Stimulated activated CD4-positive, alpha-beta T cell treated with anti-CD3 and anti-CD28 coated beads, Interleukin-1b, Interleukin-23, amount 100 ng/mL, for 1 hour (primary cell): ENCODE measurements at places on chromosomes 2 and 18.

- DNase-seq = no peak
Observed at GRCh38 chr2:102383722-102384121, 28.1 kb downstream of the IL18R1 start.

GRCh38 chr2:231662028-231662810, 46.1 kb upstream of the PTMA start:
- DNase-seq = peak; percentile 95

DNA sequence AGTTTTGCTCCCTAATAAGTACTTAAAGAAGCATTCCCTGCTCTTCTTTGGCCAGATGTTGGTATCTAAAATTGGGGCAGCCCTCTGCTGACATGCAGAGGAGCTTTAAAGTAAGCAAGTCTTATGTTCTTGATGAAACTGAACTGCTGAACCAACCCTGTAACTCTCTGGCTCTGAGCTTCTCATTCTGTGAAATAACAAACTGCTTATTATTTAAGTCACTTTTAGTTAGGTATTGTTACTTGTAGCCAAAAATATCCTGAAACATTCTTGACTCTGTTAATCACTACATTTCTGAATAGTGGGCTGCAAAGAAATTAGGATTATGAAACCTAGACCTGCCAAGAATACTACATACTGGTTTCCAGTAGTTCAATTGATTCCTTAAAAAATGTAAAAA, 15.5 kb downstream of the PPP3R1 start:
- no peak for DNase-seq

DNA sequence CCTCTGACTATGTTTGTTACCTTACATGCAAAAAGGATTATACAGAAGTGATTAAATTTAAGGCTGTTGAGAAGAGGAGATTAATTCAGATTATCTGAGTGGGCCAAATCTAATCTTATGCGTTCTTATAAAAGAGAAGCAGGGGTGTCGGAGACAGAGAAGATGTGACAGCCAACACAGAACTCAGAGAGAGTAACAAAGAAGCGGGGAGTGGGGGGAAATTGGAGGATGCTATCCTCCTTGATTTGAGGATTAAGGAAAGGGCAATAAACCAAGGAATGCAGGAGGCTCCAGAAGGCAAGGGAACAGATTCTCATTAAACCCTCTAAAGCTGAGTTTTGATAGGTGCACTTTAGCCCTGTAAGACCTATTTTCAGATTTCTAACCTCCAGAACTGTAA, 291.3 kb upstream of the REG3G start:
- no peak for DNase-seq

GRCh38 chr2:219628986-219629901, 1.8 kb downstream of the SLC4A3 start:
- DNase-seq = no peak

- no peak for DNase-seq
Observed at GRCh38 chr2:39803839-39804238, 24.8 kb upstream of the THUMPD2 start.

GRCh38 chr2:33011941-33012340, 65.2 kb downstream of the LTBP1 start:
- DNase-seq = no peak

DNA sequence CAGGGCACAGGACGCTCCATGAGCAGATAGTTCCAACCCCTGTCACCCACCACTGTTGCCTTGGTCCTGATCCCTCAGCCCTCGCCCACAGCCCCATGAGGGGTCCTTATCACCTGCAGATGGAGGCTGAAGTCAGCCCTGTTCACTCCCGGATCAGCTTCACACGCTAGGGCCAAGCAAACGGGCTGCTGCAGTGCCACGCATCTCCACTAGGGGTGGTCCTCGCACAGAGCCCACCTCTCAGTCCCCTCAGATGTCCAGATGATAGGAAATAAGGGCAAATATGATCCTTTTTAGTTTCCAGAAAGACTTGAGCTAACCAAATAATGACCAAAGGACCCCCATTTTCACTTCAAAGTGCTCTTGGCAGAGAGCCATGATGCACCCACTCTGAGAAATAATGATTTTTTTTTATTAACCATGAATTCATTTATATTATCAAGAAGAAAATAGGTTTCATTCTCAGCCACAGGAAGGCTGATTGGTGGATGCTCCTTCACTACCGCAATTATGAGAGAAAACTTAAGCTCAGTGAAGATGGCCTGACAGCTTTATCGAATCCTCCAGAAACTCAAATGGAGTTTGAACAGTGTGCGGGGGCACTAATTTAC, 71.9 kb upstream of the KLHL29 start:
- no peak for DNase-seq

GRCh38 chr2:219041252-219041651, at the start of gene CFAP65:
TSS of gene CFAP65 (minus strand) at chr2:219041516. CDS start at chr2:219039048, 2,468 bp downstream.
- no peak for DNase-seq

- no peak for DNase-seq
Observed at GRCh38 chr2:9807555-9808305, 35.5 kb upstream of the TAF1B start.
